ENCODE measurements at places on chromosomes 1 and 21.
A peak's percentile ranks its signal among the peaks of the same experiment; 100 is the strongest.

DNA sequence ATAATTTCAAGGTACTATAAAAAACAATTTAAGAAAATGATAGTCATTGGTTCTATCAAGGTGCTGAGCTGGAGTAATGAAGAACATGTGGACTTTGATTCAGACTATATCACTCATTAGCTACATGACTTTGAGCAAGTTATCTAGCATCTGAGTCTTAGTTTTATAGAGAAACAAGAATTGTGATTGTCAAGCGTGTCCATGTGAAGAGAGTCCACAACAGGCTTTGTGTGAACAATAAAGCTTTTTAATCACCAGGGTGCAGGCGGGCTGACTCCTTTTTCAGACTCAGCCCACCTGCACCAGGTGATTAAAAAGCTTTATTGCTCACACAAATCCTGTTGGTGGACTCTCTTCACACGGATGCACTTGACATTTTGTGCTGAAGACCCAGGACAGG, 26.6 kb upstream of the DMRTB1 start:
- DNase-seq, result no peak

DNA sequence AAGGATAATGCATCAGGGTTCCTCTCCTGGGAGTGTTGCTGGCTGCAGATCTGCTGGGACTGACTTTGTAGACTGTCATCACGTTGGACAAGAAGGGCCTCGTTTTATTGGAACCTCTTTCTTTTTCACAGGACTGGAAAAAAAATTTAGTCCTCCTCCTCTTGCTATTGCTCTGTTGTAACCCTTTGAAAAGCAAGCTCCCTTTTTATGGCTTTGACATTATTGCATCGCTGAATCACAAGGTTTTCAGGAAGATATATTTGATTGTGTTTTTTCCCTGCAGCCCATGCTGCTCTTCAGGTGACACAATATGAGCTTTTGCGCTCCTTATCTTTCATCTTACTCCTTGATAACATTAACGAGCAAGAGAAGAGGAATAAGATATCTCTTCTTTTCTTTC, 290.9 kb downstream of the CAMTA1 start:
- no peak for DNase-seq

DNA sequence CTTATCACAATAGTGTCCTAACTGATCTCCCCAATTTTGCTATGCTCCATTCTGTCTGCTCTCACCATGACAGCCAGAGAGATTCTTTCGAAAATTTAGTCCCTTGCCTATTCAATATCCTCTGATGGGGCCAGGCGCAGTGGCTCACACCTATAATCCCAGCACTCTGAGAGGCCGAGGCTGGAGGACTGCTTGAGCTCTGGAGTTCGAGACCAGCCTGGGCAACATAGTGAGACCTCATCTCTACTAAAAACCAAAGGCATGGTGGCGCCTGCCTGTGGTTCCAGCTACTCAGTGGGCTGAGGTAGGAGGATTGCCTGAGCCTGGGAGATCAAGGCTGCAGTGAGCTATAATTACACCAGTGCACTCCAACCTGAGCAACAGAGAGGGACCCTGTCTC, 16.1 kb upstream of the PDZK1IP1 start:
- no peak for DNase-seq

GRCh38 chr1:154186177-154186576, 5.7 kb downstream of the TPM3 start:
- peak; percentile 44 for DNase-seq

Measured in stimulated activated CD4-positive, alpha-beta T cell treated with anti-CD3 and anti-CD28 coated beads, Interleukin-1b, Interleukin-23, amount 100 ng/mL, for 1 hour (primary cell).